ENCODE measurements at places on chromosomes 6 and 20. TPM values are rescaled to one million over a fixed set of nuclear protein-coding genes. Genes with fewer than 3 reads are reported as not detected.

GABRR2 gene
- total RNA-seq, result 0.67 TPM

BTNL2 gene
- total RNA-seq, result not detected

- DNase-seq, result no peak
Observed at GRCh38 chr6:170221753-170222400, 69.0 kb downstream of the DLL1 start.

ZNF292 gene
- 47.9 TPM for total RNA-seq

DNA sequence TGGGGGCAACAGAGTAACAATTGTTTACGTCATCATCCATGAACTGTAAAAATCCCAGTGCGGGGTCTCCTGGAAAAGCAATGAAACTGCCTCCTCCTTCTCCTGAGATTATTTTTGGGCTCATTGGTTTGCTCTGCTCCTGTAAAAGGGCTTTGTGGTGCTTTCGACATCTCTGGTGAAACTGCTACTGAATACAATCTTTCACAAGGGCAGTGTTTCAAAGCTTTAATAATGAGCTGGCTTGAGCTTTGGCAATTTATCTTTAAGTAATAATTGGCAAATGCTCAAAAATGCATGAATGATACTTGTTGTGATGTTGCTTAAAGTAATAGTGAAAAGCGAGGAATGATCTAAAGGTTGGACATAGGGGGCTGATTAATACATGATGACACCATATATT lies 43.5 kb upstream of the ENPP1 start:
- DNase-seq, result no peak
